ENCODE measurements at places on chromosomes 2 and 18.
A peak's percentile ranks its signal among the peaks of the same experiment; 100 is the strongest.

DNA sequence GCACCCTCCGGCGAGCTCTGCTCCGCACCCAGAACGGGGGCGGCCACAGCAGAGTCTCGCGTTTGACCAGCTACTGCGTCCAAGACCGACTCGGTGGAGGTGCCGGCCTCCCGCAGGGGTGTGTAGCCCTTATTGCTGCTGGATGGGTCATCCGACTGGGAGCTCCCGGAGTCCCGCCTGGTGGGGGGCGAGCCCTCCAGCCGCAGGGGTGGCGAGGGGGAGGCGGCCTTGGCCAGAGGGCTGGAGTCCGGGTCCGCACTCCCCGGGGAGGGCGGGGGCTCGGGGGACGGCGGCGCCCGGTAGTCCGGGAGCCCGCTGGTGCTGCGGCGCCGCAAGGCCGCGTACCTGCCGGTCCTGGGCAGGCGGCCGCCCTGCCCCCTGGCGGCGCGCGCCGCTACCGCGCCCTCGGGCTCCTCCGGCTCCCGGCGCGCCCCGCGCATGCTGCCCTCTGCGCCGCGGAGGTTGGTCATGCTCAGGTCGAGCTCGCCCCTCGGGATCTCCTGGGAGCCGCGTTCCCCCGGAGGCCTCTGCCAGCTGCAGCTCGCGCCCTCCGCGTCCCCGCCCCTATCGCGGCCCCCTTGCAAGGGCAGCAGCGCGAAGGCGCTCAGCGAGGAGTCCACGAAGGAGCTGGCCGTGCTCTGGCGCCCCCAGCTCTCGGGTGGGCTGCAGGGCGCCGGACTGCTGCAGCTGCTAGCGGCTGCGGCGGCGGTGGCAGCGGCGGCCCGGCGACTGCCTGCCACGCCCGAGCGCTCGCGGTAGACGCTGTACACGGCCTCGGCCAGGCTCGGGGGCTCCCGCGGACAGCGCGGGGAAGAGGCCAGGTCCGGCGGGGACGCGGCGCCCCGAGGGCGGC is 4.8 kb downstream of the TMEM200C start:
- no peak for DNase-seq

DNA sequence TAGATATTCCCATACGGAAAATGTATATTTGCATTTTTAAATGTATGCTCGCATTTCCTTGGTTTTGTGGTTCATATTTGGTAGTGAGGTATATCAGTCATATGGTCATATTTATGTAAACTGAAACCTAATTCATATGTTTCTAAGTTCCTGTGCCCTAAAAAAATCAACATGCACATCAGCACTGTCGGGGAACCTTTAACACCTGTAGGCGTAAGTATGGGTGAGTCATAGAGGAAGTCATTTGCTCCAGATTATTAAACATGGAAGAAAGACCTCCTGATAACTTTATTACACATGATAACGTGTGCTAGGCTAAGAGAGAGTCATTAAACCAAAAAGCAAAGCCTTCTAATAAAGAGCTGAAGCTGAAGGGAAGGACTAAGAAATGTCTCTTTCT is 437.7 kb downstream of the NRXN1 start:
- DNase-seq: no peak

DNA sequence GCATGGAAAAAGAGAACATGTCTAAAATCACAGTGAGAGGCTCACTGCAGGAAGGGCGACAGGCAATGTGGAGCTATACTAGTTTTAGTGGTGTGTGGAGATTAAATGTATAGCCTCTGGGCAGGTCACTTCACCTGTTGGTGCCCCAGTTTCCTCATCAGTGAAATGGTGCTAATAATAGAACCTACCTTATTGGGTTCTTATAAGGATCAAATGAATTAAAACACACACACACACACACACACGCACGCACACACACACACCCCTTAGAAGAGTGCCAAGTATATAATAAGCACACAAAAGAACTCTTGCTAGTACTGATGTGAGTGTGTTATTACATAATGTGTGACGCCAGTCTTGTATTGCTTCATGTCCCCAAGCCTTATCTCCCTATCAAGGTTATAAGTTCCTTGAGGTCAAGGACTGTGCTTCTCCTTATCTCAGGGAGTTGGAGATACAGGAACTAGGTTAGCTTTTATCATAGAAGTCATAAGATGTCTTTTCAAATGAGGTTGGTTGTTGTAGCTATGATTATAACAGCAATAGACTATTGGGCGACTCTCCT is 98.0 kb upstream of the CXCR4 start:
- DNase-seq: no peak

GRCh38 chr2:60544954-60545560 is 8.4 kb downstream of the BCL11A start:
- DNase-seq: no peak

DNA sequence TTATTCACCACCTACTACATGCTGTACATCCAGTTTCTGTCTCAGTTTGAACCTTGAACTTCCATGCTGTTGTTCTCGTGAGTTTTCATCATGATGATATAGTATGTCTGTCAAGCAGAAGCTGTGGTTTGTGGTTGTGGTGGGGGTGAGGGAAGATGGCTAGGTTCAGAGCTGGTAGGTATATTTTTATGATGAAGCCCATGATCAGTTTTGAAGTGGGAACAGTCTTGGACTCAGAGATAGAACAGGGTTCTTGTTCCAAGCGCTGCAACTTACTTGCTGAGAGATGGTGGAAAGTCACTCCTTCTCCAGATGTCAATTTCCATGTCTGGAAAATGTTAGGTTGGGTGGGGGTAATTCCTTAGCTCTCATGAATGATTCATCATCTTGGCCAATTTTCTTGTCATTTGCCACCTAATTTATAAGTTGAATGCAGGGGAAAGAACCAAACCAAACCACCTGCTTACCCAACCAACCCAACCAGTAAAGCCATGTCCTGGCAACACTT is 21.6 kb downstream of the PMAIP1 start:
- DNase-seq: no peak

GRCh38 chr2:54330926-54331835 is 75.2 kb upstream of the TSPYL6 start:
- DNase-seq: peak; percentile 5

- no peak for DNase-seq
These were observed 107.0 kb downstream of the RAPGEF4 start for GRCh38 chr2:172842511-172843265.

DNA sequence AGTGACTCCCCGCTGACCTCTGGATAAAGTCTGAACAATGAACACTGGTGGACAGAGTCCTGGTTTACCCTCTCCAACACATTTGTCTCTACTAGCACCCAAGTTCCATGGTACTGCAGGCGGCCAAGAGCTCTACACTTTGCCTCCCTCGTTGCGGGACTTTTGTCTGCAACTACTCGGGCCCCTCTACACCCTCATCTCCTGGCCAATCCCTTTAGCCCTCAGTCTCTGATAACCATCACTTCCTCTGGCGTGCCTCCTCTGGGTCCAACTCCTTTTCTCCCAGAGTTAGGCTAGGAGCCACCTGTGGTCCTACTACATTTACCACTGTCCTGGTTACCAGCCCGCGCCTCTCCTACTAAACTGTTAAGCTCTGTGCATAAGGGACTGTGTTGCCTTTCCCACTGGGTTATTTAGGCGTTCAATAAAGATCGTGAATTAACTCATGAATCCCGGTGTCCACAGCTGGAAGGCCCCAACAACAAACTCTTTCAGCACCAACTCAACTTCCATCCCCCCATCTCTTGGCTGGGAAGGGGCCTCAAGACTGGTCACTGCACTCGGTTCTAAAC is 757 bp downstream of the HDHD2 start:
- peak; percentile 4 for DNase-seq

GRCh38 chr2:195352581-195352980 is 304.4 kb upstream of the SLC39A10 start:
- DNase-seq: no peak

GRCh38 chr2:149611100-149611820 is 23.7 kb upstream of the MMADHC start:
- no peak for DNase-seq

GRCh38 chr2:191289049-191289448 is 43.8 kb downstream of the MYO1B start:
- no peak for DNase-seq

- DNase-seq: no peak
These were observed 95.5 kb downstream of the THNSL2 start for GRCh38 chr2:88265352-88266303.

DNA sequence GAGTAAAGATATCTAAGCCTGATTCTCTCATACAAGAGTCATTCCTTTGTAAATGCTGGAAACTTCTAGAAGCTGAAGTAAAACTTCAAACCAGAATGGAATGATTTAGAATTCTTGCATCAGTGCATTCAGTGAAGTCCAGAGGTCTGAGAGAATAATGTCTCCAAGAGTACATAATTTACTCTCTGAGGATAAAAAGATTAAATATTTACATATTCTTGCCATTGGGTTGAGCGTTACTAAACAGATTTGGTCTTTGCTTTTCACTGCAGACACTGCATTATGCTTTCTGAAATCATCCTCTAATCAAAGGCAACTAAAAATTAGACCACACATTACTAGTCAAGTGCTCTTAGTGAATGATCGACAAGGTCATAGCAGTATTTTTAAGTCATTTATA is 26.5 kb upstream of the KANSL1L start:
- DNase-seq: no peak

DNA sequence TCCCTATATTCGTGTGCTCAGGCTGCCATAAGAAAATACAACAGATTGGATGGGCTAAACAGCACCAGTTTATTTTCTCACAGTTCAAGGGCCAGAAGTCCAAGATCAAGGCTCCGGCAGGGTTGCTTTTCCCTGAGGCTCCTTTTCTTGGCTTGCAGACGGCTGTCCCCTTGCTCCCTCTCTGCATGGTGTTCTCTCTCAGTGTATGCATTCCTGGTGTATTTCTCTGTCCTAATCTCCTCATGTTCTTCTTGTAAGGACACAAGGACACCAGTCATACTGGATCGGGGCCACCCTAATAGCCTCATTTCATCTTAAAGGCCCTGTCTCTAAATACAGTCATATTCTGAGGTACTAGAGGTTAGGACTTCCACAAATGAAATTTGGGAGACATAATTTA is 62.6 kb upstream of the SLC16A14 start:
- DNase-seq: no peak

GRCh38 chr2:118729760-118730159 is 117.7 kb downstream of the EN1 start:
- no peak for DNase-seq

- DNase-seq: no peak
These were observed 21.5 kb downstream of the ARID5A start for GRCh38 chr2:96558061-96558460.

DNA sequence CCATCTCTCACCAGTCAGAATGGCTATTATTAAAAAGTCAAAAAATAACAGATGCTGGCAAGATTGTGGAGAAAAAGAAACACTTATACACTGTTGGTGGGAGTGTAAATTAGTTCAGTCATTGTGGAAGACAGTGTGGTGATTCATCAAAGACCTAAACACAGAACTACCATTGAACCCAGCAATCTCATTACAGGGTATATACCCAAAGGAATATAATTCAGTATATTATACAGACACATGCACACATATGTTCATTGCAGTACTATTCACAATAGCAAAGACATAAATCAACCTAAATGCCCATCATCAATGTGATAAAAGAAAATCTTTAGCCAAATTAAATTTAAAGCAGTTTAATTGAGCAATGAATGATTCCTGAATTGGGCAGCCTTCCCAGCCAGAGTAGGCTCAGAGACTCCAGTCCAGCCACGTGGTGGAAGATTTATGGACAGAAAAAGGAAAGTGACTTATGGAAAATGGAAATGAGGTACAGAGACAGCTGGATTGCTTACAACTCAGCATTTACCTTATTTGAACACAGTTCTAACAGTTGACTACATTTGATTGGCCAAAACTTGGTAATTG is 377.1 kb upstream of the SLC39A10 start:
- DNase-seq: no peak

DNA sequence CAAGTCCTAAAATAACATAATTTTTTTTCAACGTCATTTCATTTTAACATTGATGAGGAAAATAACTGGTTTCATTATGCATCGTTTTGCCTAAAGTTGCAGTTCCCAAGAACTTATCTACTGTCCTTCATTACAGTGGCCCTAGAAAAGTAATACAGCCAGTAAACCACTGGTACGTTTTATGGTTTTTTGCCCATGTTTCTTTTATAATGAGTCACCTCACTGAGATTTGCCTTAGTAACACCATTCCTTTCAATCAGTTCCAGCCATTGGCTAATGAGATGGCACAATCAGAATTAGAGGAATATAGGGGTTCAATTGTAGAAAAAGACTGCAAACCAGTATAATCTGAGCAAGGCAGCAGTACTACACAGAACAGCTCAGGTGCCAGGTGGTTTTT is 422.6 kb upstream of the LYPD1 start:
- no peak for DNase-seq

- no peak for DNase-seq
These were observed 99.8 kb downstream of the SH3BP4 start for GRCh38 chr2:235051436-235052260.

DNA sequence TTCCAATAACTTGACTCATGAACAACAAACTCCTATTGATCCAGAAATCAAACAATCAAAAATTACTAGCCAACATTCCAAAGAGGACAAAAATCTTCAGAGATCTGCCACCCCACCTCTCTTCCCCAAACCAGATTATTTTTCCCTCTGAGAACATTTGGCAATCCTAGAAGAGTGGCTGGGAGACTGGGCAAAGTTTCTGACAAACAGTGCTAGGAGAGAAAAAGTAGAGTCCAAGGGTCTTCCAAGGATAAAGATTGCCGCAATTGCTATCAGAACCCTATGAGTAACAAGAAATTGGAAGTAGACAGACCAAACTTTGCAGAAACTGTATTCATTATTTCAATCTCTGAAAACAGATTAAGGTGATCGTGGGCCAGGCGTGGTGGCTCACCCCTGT is 22.4 kb downstream of the REV1 start:
- no peak for DNase-seq

- DNase-seq: no peak
These were observed 25.1 kb upstream of the PLB1 start for GRCh38 chr2:28470759-28471158.

- no peak for DNase-seq
These were observed 1269.4 kb upstream of the CHAC2 start for GRCh38 chr2:52498077-52498750.

DNA sequence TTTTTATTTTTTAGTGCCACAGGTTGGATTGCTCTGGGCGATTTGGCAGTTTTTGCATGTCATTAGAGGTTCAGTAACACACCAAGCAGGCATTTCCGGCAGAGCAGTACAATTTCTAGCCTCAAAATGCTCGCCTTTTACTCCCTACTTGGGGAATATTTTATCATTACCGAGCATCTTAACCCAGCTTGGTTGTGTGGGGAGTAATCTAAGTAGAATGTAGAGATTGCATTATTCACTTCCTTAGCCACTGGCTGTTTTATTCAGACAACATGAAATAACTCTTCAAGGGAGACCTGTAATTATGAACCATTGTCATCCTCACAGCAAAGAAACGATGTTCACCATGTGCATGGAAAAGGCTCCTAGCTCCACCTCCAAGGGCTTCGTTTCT is 13.1 kb downstream of the GRP start:
- DNase-seq: no peak

DNA sequence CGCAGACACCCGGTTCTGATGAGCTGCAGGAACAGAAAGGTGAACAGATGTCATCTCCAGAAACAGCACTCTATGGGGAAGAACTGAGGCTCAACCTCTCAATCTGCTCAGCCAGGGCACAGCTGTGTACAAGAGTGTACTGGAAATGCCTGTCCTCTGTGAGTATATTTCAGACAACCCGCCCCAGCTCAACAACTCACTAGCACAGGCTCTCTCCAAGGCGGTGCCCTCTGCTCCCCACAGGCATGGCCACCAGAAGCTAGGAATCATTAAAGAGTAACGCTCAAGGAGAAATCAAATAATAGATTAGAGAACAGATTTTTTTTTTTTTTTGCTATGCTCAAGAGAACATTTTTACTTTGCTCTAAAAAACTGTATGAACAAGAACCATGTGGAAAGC is 43.8 kb downstream of the WDFY1 start:
- DNase-seq: no peak
